ENCODE measurements at places on chromosomes 13 and 19.

DNA sequence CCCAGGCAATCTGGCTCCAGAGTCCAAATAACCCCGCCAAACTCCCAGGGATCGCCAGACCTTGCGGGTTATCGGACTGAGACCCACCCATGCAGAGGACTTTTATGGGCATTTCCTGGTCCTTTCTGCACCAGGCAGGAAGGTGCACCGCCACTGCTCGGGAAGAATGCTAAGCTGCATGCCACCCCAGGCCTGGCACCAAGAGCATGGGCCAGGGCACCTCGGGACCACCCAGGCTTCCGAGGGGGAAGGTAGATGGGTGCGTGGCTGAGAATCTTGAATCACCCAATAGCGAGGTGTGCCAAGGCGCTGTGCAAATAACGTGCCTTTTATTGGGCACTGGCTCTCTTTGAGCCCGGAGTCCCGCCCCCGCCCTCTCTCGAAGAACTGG is 422 bp upstream of the ZNF575 start:
- no peak for DNase-seq

GRCh38 chr19:47020132-47020805 is 632 bp downstream of the NPAS1 start:
- no peak for DNase-seq

DNA sequence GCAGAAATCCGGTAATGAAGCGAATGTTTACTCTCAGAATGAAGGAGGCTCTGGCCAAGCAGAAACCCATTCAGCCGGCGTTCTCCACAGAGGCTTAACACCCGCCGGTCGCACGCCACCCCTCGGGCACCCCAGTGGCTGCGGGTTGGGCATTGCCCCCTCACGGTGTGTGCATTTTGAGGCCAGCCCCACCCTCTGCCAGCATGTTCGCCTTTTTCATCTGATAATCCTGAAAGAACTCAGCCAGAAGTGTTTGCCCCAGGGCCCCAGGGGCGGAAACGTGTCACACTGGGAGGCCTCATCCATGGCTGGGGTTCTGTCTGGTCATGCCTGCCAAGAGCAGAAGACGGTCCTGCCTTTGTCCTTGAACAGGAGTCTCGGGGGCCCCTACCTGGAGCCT is 34.2 kb downstream of the COMP start:
- DNase-seq, result no peak

DNA sequence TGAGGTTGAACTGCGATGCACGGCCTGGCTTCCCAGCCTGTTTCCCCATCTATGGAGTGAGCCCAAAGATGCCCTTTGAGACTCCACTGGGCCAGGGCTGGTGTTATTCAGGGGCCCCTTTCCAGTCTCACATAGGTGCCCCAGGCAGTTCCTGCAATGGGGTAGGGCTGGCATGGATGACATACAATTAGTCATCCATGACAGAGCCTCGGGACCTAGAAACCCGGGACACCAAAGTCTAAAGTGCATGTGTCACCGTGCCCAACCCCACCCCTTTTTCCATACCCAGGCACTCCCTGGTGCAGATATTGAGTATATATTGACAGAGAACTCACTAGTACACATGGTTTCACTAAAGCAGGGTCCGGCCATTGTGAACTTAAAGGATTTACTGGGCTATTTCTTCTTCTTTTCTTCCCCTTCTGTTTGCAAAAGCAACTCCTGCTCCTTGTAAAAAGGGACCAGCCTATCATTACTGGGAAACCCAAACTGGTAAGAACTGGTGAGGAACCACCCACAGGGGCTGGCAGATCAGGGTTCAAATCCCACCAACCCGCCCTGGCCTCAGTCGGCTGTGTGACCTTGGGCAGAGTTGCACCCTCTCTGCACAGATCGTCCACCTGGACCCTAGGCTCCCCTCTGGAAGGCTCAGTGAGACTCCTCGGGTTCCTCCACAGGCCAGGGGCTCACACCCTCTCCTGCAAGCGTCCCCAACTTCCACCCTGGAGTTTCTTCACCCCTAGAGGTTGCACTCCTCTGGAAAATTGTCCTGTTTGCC is 2.7 kb downstream of the B3GNT3 start:
- DNase-seq, result peak; percentile 24

- no peak for DNase-seq
These were observed 494.3 kb downstream of the FOXO1 start for GRCh38 chr13:40172149-40172591.

DNA sequence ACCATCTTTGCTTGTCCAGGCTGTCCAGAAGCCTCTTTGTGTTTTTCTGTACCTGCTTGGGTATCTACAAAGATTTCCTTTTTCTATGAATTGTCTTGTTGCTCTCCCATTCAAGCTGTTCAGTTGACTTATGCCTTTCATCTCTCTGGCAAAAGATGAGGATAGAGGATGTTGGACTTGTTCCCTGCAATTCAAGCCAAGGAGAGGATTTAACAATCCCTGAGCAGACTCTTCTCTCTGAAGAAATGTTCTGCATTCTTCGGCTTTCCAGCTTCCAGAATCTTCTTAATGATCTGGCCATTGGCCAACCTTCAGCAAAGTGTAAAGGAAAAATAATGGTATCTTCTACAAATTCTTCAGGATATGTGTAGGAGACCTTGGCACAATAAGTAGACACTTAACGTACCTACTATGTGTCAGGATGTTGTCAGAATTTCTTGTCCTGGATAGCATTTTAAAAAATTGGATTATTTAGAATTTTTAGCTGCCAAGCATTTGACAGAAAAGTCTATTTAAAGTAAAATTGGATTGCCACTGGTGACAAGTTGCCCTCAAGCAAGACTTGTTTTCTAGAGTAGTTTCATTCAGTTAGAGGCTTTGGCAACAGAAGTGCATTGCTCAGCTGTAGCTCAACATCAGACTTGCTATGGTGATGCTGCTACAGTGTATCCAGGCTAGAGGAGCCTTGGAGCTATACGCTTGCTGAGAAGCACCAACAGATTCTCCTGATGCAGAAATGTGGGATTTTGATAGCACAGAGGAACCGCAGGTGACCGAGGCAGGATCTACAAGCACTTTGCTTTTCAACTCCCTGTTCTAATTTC is 455.7 kb downstream of the SUCLA2 start:
- no peak for DNase-seq

- no peak for DNase-seq
These were observed 117.6 kb upstream of the SOX21 start for GRCh38 chr13:94829837-94830365.

GRCh38 chr13:74061926-74062595 is 72.1 kb downstream of the KLF12 start:
- DNase-seq, result no peak

GRCh38 chr13:99256709-99257108 is 1.5 kb downstream of the GPR18 start:
- DNase-seq, result no peak

GRCh38 chr19:42619271-42619670 is 24.5 kb upstream of the CEACAM8 start:
- DNase-seq, result no peak
